ENCODE measurements at places on chromosomes 4 and X.

DNA sequence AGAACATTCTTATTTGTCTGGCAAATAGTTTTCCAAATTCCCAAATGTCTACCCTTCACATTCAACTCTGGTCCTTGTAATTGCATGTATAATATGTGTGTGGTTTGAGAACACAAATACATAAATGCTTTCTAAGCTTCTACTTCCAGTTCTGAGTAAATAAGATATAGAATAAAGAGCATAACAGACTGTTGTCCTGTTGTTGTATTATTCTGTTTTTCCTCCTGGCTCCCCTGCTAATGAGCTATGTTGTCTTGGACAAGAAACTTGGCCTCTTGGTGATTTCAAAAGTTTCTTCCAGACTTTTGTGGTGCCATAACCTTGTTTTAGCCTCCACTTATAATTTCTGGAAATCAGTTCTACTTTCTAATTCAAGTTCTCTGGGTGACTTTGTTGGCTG lies 75.3 kb upstream of the USP38 start:
- no peak for DNase-seq

- DNase-seq: no peak
These were observed 932 bp upstream of the SHISA3 start for GRCh38 chr4:42396361-42396751.

DNA sequence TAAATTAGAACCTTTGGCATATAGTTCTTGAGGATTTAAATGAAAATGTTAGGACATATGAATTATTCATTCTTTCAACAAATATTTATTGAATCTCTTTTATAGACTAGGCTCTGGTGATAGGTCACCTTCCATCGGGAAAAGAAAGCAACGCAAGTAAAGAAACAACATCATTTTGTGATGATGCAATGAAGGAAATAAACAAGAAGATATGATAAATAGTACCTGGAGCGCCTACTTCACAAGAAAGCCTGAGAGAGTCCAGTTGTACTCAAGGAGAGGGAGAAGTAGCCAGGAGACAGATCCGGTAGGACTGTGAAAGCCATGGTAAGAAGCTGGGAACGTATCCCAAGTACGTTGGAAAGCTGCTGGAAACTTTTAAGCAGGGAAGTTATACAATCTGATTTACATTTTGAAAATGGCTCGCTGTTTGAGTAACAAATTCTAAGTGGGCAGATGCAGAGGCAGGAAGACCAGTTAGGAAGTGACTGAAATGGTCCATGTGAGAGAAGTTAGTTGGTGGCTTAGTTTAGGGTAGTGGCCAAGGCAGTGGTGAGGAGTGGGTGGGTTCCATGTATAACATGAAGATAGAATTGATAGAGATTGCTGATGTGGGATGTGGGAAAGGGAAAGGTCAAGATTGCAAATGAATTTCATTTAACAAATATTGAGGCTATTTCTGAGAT lies 17.7 kb upstream of the CPE start:
- DNase-seq: no peak

- DNase-seq: no peak
These were observed 1819.2 kb upstream of the ADGRL3 start for GRCh38 chr4:59380841-59381366.

GRCh38 chr4:34619531-34620162 lies 1624.7 kb downstream of the ARAP2 start:
- no peak for DNase-seq

DNA sequence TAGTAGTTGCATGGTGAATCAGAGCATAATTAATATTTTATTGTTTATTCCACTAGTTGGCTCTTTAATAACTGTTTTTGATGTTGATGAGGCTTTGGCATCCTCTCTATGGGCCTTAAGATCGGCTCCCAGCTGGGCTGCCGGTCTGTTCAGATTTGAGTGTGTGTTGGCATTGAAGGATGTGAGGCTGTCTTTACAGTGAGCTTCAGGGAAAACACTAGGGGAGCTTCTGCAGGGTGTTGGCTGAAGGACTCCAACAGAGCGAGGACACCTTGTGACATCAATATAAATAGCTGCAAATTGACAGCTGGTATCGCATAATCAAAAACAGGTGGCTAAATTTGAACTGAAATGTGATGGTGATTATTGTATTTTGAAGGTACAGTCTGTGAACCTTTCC lies 322.0 kb downstream of the FSTL5 start:
- no peak for DNase-seq

DNA sequence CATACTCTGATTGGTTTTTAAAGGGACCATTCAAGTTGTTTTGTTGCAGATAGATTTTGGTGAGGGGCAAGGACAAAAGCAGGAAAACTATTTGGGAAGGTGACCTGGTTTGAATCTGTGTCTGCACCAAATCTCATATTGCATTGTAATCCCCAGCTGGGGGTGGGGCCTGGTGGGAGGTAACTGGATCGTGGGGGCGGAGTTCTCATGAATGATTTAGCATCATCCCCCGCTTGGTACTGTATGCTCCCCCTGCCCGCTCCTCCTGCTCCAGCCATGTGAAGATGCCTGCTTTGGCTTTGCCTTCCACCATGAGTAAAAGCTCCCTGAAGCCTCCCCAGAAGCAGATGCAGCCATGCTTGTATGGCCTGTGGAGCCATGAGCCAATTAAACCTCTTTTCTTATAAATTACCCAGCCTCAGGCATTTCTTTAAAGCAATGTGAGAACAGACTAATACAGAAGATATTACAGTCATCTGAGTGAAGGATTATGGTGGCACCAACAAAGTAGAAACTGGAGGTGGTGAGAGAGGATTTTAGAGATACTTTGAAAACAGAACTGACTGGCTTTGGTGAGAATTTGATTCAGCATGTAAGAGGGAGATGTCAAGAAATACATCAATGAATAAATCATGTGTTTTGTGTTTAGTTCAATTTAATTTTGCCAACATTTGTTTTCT lies 14.4 kb downstream of the IL21 start:
- DNase-seq: no peak

- DNase-seq: no peak
These were observed 49.8 kb downstream of the SMPX start for GRCh38 chrX:21708116-21708515.

- DNase-seq: no peak
These were observed 56.8 kb upstream of the PRDX4 start for GRCh38 chrX:23610495-23610894.

DNA sequence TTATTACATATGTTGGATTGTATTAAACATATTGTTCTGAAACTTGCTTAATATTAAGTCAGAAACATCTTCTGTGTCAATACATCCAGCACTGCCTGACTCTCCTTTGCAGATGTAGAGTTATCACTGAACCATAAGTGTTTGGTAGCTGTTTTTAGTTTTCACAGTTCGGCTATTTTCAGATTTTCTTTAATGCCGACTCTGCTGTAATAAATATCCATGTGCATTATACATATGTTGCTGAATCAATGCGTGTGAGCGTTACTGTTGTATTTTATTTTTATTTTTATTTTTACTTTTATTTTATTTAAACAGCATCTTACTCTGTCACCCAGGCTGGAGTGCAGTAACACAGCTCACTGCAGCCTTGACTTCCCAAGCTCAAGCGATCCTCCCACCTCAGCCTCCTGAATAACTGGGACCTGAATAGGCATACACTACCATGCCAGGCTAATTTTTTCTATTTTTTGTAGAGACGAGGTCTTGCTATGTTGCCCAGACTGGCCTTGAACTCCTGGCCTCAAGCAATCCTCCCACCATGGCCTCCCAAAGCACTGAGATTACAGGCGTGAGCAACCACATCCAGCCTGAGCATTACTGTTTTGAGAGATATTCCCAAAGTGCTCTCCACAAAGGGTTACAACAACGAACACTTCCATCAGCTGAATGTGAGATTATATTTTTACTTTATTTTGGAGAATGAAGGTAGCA lies 50.7 kb upstream of the NOCT start:
- DNase-seq: no peak

DNA sequence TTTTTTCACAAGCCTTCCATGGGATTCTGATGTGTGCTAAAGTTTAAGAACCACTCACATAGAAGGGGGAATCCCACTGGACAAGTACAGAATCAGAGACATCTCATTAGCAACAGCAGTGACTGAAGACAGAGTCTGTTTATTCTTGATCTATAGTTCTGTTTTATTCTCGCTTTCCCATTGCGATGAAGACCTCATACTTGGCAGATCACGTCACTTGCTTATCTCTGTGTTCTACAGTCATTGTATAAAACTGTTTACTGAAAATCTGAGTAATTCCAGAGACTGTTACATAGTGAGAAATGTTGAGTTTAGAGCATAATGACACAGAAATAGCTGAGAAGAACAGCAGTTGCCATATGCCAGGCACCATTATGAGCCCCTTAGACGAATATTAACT lies 185.5 kb downstream of the PTTG2 start:
- DNase-seq: no peak

- no peak for DNase-seq
These were observed 7.8 kb upstream of the NUP54 start for GRCh38 chr4:76155979-76156378.

GRCh38 chr4:17595471-17596005 lies 18.5 kb downstream of the LAP3 start:
- no peak for DNase-seq

DNA sequence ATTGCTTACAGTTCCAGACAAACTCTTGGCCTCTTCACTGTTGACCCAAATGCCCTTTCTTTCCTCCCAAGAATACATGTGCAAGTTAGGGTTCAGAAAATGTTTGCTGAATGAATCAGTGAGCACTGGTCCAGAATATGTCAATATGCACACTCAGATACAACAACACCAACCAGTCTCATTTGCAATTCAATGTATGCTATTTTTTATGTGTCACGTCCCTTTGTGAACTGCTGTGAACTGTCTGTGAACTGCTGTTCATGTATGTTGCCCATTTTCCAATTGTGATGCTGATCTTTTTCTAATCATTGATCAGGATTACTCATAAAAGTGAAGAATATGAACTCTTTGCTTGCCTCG lies 17.8 kb downstream of the GAB3 start:
- DNase-seq: no peak
